ENCODE measurements at places on chromosomes 1 and 21. TPM values are rescaled to one million over a fixed set of nuclear protein-coding genes. Genes with fewer than 3 reads are reported as not detected.

DNA sequence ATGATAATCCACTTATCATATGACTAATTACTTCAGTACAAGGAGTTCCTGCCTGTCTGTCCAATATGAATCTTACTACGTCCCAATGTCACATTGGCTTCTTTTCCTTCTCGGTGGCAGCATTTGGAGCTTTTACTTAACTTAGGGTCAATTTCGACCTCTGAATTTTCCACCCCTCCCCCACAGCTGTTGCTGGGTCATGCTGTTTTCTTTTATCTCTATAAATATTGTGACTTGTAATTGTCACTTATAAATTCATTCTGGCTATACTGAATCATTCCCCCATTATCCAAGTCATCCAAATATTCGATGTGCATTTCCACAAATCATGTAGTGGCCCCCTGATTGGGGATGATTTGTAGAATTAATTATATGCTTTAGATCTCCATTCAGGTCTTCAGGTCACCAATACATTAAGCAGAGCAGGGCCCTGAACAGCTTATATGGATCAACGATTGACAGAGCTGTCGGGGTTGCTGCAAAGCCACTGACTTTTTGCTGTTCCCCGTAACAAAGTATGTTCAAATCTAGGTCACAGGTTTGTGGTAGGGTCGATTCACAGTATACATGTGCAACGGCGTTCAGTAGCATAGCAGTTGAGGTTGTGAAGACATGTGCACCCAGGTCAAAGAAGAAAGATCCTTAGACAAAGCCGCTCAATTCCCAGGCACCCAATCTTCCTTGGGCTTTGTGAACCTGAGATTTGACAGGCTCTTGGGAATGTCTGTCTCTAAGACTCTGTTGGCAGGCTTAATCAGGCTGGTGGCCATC lies 18.3 kb upstream of the RNU1-4 start:
- no peaks in the 10 kb centered on the region for H3K27me3 ChIP-seq
- DNase-seq, result no peak
- H3K36me3 ChIP-seq, result no peaks in the 10 kb centered on the region
- H3K4me3 ChIP-seq, result no peak overlapping the region

DNA sequence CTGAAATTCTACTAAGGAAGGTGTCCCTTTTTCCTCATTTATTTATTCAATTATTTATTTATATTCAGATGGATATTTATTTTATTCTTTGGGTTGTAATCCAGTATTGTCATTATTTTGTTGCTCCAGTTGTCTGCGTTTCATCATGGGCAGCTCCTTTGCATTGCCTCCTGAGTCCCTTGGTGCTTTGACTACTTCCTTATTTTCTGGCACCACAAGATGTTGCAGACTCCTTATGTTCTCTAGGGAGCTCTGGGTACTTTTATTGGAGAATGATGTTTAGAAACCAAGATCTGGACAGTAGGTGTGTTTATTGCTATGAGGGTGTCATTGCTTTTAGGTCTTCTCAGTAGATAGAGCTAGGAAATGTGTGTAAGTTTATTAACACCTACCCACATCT lies 59.9 kb upstream of the ERRFI1 start:
- no peaks in the 10 kb centered on the region for H3K27me3 ChIP-seq
- H3K4me1 ChIP-seq, result peaks cover 12% of the 10 kb centered on the region
- no peak overlapping the region for H3K4me3 ChIP-seq
- H3K27ac ChIP-seq, result no peak overlapping the region
- no peaks in the 10 kb centered on the region for H3K36me3 ChIP-seq
- no peak for DNase-seq

GRCh38 chr1:41241354-41241748 lies 755 bp downstream of the SCMH1 start:
- H3K27me3 ChIP-seq, result no peaks in the 10 kb centered on the region
- H3K27ac ChIP-seq, result peak overlapping the region; percentile 97
- peaks cover 68% of the 10 kb centered on the region for H3K4me1 ChIP-seq
- H3K4me3 ChIP-seq, result peak overlapping the region; percentile 82
- DNase-seq, result peak; percentile 62

- no peaks in the 10 kb centered on the region for H3K36me3 ChIP-seq
- no peak overlapping the region for H3K27ac ChIP-seq
- DNase-seq, result no peak
- H3K27me3 ChIP-seq, result no peaks in the 10 kb centered on the region
These were observed 355.3 kb upstream of the NEGR1 start for GRCh38 chr1:72637593-72637992.

DNA sequence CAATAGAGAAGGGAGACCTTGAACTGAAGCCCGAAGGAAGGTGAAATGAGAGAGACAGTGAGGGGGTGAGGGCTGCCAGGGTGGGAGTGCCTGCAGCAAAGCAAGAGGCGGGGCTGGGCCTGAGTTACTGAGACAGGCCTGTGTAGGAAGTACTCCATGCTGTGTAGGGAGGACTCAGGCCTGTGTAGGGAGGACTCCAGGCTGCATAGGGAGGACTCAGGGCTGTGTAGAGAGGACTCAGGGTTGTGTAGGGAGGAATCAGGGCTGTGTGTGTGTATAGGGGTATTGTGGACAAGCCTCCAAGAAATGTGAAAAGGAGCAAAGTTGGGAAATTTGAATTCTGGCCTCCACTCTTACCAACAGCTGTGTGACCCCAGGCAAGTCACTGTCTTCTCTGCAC lies 133.8 kb upstream of the CACNA1E start:
- DNase-seq, result peak; percentile 17
- no peak overlapping the region for H3K27ac ChIP-seq
- H3K4me3 ChIP-seq, result no peak overlapping the region

DNA sequence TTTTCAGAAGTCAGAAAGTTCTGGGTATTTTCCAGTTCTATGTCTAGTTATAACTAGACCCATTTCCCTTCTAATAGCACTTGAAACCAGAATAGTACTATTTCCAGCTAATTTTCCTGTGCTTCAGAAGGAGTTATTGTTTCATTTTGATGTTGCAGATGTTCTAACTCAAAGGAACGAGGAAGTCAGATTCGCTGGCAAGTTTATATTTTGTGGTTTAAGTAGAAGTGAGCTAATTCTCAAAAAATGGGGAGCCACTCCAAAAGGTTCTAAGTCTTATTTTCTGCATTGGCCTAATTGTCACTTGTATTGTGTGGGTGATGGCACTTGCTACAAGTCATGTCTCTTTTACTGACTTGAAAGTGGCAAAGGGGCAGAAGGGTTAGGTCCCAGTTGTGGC lies 18.1 kb downstream of the CCDC185 start:
- no peaks in the 10 kb centered on the region for H3K36me3 ChIP-seq
- no peaks in the 10 kb centered on the region for H3K4me1 ChIP-seq
- no peak for DNase-seq
- no peak overlapping the region for H3K4me3 ChIP-seq
- no peaks in the 10 kb centered on the region for H3K27me3 ChIP-seq

LCE1F gene
- polyA plus RNA-seq, result not detected

KRTAP26-1 gene
- not detected for polyA plus RNA-seq

CSF3R gene
- polyA plus RNA-seq, result 6.7 TPM
